ENCODE measurements at places on chromosomes 12 and 14.

DNA sequence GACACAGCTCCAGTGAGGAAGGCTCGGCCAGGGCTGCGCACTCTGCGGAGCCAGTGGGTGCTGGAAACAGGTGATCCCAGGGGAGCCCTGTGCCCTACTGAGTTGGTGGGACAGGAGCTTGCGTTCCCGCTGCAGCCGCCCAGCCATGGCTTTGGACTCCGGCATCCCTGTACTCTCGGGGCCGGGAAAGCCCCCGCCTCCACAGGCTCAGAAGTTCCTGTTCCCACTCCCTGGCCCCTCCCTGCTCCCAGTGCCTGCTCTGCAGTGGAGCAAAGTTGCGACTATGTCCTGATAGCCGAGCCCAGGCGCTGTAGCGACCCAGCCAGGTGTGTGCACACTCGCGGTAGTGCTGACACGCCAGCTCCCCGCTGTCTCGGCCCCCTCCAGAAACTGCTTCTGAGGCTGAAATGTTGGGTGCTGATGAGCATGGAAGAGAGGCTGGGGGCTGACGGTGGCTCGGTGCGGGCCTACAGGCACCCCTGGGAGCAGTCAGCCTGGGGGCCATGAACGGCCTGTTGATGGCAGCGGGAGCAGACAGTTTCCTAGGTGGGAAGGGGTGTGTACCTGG is 344.6 kb upstream of the MGAT4C start:
- no peak for DNase-seq

- DNase-seq: no peak
Observed at GRCh38 chr12:96034621-96035282, 635 bp downstream of the LTA4H start.

DNA sequence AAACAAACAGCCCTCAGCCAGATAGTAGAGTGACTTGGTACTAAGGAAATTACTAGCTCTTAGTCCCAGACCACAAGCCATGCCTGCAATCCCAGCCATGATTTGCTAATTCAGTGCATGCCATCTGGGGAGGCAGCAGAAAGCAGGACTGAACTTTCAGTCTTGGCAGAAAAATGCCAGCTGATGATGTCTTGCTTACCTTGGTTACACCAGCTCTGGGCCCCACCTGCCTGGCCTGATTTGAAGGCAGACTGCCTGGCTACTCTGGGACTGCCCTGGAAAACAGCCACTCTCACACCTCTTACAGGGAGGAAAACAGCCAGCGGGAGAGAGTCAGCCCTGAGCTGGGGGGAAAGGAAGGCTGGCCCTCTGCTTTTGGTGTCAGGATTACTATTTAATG is 4.6 kb upstream of the UNC119B start:
- no peak for DNase-seq

DNA sequence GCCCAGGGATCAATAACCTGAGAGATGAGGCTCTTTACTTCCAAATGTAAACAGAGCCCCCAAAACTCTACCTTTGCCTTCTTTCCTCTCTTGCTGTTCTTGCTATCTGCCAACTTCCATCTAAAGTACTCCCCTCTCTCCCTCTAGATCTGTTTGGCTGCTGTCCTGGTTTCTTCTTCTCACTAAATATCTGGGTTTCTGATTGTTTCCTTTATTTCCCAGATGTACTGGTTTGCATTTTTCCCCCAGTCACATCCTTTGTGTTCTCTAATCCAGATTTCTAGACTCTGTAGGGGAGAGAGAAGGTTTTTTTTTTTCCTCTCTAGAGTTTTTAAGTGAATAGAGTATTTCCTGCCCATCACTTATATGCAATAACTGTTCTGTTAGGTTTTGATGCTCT is 7.1 kb upstream of the SALL2 start:
- no peak for DNase-seq

DNA sequence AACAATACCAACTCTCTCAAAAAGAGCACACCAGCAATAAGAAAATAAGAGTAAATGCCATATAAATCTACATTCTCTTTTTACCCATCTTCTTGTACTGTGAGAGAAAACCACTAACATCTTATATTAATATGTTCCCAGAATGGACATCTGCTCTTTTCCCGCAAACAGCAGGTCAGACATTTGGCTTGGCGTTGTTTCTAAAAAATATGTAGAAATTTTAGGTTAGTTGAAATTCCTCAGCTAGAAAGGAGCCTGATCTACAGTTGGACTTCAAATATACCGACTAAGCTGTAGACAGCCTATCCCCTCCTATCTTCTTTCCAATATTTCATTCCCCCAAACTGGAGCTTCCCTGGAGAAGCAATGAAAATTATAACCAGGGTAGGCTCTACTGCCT is 88.7 kb downstream of the PPP2R5E start:
- no peak for DNase-seq

- DNase-seq: no peak
Observed at GRCh38 chr12:80920006-80920405, 17.7 kb downstream of the LIN7A start.

DNA sequence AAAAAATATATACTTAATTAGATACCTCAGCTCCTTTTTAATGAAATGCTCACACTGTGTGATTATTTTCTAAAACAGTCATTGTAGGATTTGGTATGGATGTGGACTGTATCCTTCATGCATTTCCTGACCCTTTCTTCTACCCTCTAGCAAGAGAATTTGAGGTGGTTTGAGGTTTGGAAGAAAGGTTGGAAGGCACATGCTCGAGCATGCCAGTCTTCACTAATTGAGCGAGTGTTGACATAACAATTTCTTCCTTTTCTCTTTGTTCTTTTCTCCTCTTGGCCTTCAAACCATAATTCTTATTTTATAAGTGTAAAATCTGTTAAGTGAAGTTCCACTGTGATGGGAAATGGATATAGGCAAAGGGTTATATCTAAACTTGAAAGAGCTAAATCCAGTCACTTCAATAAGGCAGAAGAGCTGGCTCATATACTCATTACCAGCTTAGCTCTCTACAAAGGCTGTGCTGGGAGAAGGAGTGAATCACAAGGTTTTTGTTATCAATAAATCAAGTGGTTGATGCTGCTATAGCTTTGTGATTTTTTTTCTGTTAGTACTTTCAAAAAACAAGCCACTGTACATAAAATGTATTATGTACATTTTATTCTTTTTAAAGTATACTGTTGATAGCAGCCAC is 16.2 kb upstream of the PTHLH start:
- DNase-seq: no peak

DNA sequence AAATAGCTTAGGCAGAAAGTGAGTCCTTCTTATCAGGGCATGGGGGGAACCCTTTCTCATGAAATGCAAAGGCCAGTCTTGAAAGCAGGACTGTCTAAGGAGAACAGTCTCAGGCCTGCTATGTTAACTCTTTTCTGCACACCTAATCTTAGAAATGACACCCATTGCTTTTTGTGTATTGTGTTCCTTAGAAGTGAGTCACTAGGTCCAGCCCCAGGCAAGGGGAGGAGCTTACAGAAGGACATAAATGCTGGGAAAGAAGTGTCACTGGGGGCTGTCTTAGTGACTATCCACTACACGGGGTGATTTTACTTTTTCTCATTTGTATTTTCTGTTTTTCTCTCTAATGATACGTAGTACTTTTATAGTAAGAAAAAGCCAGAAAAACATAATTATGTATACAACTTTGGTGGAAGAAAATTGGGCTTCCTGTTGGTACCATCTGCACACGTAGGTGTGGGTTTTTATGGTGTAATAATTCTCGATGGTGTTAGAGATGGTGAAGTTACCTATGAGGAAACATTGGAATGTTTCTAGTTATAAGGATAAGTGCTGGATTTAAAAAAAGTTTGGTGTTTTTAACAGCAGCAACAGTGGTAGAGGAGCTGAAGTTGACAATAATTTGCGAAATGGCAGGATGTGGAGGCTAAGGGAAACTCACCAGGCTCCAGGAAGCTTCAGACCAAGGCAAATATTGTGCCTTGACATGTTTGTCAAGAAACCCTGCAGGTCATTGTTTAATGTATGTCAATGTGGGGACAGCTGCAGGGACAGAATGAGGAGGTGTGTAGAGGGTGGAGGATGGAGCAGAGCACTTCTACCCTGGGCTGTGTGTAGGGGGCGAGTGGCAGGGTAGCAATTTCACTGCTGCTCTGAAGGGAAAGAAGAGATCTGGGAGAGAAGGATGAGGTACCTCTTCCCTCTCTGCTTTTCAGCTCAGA is 214.9 kb downstream of the KTN1 start:
- DNase-seq: no peak

- no peak for DNase-seq
Observed at GRCh38 chr12:120514002-120514401, 15.0 kb downstream of the COQ5 start.

DNA sequence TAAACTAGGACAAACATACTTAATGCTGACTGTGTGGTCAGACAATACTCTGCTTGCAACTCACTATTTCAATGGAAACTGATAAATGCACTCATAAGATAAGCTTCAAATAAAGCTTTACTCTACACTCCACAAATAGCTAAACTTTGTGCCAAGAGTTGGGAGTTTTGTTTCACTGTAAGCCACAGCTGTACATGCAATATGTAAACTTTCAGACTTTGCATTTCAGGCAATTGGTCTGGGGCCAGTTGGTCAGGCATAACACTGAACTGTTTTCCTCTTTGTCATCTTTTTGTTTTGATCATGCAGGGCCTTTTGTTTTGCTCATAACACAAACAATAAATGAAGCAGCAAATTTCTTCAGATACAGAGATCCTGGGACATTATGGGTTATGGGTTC is 426.2 kb downstream of the IPO8 start:
- no peak for DNase-seq

DNA sequence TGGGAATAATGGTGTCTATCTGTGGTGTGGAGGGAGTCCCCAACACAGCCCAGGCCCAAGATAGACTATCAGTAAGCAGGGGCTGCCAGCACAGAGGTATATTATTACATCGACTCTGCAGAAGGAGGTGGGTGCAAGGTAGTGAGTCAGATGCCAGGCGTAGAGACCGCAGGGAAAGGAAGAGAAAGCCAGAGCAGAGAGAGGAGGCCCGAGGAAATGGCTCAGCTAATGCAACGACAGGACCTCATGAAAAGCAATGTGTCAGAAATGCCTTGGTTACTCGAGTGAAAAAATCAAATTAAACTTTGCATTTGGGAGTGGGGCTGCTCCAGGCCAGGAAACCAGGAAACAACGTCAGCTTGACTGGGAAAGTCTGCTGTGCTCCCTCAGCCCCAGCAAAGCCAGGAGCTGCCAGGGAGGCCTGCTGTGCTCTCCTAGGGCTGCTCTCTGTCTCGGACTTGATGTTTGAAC is 173.2 kb downstream of the SUDS3 start:
- DNase-seq: no peak

DNA sequence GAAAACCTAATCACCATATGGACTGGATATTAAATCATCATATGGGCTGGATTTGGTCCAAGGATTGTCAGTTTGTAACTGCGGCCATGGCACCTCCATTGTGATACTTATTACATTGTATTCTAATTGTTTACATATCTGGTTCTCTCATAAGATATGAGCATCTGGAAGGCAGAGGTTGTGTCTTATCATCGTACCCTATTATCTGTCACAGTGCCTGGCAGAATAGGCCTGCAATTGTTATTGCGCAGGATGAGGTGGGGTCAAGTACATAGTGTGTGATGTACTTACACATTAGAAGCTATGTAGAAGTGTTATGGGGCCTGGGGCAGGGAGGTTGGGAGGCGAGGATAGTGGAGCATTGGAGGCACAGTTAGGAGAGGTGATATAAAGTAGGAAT is 4.7 kb downstream of the IFT43 start:
- DNase-seq: no peak

DNA sequence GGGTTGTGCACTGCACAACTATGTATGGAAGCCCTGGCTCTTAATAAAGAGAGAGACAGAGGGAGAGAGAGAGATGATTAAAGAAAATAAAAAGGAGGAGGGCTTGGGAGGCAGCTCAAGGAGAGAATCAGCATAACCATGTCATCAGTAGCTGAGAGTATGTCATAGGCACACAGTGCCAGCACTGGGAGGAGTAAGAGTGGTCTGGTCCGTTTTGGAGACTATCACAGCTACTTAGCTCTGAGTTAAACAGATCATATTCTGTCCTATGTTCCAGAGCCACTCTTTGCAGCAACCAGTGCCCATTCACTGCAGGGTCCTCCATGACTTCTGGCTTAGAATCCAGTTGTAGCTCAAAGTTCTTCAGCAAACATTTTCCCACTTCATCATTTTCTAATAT is 59.0 kb downstream of the GTF2A1 start:
- DNase-seq: no peak

- no peak for DNase-seq
Observed at GRCh38 chr12:31471051-31471450, 119.9 kb downstream of the DENND5B start.

DNA sequence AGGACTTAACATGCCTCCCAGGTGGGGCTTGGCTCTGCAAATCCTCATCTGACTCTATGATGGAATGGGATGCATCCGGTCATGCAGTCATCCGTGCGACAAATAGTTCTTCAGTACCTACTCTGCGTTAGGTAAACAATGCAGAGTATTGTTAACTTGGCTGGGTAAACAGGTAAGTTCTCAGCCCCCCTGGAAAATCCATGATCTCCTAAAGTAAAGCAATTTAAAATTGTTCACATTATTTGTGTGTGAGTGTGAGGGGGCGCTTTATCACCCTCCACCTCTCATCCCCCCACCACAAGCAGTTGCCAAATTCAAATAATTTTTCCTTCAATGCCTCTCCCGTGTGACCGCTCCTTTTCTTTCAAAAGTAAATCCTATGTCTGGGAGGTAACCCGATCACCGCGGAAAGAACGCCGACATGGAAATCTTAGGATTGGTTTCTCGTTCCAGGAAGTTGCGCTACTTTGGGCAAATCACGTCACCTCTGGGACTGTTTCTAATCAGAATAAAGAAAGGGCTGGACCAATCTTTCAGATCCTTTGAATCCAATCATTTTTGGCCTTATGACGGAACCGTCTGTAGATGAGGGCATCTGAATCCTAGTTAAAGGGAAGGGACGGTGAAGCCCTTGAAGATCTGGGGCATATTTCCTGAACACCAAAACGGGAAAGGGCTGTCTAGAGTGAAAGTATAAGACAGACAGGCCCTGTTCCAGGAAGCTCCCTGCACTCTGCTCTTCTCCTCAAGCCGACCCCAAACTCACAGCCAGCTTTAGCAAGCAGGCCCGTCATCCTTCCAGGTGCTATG is 44.0 kb upstream of the SINHCAF start:
- DNase-seq: no peak

DNA sequence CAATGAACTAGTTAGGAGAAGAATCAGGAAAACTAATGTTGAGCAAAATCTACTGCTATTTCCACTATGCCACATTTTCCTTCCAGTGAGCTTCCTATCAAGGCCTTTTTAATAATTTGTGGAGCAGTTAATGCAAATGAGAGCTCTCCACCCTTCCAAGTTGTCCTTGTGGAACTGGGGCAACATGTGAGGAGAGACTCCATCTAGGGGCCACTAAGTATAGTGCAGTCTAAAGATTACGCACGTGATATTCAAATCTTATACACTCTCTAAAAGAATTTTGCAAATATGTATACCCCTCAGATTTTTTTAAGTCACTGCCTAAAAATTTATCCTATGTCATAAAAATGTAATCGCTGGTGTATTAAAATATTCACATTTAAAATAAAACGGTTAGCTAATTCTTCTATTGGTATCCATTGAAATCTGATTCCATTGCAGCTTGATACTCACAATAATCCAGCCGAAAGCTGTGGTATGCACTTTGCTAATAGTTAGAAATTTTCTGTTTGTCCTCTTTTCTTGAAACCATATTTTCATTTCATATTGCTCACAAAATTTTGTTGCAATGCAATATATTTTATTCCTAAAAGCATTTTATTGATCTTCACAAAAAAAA is 100.1 kb downstream of the PAH start:
- DNase-seq: no peak
